Esophagus squamous epithelium (tissue), 5 donors: ENCODE measurements at places on chromosomes 5 and 9. TPM values are rescaled to one million over a fixed set of nuclear protein-coding genes. Genes with fewer than 3 reads are reported as not detected.

The UTP15 gene
- 12.8 TPM for total RNA-seq

The TPM2 gene
- 80.8 TPM for total RNA-seq

DNA sequence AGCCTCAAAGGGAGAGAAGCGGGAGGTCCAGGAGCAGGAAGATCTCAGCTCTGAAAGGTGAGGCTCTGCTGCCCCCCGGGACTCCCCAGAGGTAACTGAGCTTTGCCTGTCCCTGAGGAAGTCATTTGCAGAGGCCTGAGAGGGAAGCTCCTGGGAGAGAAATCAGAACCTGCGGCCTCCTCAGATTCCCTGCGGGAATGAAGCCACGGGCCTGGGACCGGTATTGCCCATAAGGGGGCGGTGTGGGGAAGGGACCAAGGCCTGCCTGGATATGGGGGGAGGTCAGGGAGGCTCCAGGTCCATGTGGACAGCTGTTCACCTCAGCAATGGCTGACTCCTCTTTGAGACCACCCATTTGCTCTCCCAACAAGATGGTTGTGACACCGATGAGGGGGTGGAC lies 1.3 kb downstream of the SPATA31E1 start:
- no peak for DNase-seq

DNA sequence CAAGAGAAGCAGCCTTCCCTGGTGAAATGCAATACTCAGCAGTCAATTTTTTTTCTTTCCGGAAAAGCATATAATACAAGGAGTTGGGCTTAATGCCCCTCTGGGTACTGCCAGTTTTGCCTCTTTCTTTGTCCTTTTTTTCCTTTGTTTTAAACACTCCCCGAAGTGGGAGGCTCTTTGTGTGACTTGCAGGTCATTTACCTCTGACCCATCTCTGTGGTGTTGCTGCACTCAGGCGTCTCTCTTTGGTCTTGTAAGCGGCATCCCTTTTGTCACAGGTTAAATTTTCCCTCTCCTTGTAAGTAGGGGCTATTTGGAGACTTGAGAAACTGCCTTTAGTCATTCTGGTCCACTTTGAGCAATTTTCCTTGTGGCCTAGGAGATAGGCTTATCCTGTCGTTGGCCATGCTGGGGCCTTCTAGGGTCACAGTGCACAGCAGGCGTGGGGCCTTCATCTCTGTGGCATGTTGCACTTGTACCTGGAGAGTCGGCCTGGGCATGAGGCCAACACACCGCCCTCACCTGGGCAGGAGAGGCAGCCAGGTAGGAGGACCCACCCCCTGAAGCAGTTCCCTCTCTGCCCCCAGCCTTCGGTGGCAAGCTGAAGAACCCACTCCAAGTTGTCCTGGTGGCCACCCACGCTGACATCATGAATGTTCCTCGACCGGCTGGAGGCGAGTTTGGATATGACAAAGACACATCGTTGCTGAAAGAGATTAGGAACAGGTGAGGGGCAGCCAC lies 27.7 kb upstream of the CTSL start:
- DNase-seq, result no peak

DNA sequence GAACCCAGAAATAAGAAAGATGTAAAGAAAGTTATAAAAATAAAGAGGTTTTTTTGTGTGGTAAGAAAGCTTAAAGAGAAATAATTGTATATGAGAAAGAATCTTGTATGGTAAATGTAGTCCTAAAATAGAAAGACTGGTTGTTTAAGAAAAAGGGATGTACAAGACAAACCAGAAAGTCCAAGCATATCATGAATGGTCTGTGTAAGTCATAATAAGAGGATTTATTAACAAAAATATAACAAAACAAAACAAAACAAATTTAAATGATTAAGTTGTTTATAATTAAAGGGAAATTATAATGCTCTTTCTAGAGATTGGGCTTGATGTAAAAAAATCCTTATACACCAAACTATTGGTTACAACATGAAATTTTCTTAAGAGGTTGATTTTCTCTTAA lies 590.4 kb upstream of the PTGER4 start:
- DNase-seq, result no peak
